ENCODE measurements at places on chromosomes 2 and 18.

- DNase-seq: no peak
These were observed 62.1 kb upstream of the NPAS2 start for GRCh38 chr2:100757621-100758394.

- DNase-seq: no peak
These were observed 98.1 kb downstream of the SP3 start for GRCh38 chr2:173866874-173867618.

GRCh38 chr18:63617915-63618234 is 26.2 kb downstream of the SERPINB4 start:
- no peak for DNase-seq

- DNase-seq: no peak
These were observed 157.6 kb downstream of the FAM210A start for GRCh38 chr18:13568443-13569392.

- no peak for DNase-seq
These were observed 22.0 kb downstream of the STARD6 start for GRCh38 chr18:54335638-54336173.

GRCh38 chr2:236241181-236242056 is 22.8 kb downstream of the ASB18 start:
- DNase-seq: no peak

- no peak for DNase-seq
These were observed 160.7 kb upstream of the CNTNAP5 start for GRCh38 chr2:123864416-123864815.

DNA sequence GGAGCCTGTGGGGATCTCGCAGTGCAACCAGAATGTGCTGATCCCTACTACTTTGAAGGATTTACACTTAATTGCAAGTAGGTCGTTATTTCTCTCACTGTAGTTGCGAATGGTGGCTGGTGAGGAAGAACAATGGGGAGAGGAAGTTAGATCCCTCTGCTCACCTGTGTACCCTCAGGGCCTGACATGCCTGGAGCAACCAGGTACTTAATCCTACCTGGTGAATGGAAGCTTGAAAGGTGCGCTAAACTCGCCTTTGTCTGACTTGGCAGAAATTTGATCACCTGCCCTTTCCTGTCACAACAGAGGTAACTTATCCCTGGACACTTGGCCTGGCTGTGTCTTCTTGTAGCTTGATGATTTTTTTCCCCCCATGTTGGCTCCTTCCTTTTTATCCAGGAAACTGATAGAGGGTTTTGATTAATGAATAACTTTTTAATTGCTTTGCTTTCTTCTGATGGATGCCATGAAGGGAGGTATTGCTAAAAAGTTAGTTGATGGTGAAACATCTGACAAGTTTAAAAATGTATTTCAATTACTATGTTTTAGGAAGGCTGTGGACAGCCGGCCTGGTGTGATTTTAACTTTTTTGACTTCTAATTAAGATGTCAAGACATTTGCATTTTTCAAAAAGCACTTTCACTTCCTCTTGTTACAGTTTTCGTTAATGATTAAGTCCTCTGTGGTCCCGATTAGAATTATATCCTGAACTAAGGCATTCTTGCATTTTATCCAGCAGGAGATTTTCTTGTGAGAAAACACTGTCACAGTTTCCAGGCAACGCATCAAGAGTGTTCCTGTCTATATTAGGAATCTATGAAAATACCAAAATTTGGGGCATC is 9.2 kb downstream of the SGPP2 start:
- DNase-seq: no peak

GRCh38 chr2:191109888-191110287 is 40.9 kb downstream of the STAT4 start:
- no peak for DNase-seq

- no peak for DNase-seq
These were observed 84.6 kb upstream of the RFX8 start for GRCh38 chr2:101559551-101559950.

- DNase-seq: no peak
These were observed 98.6 kb downstream of the SLC4A10 start for GRCh38 chr2:161722547-161723503.

- no peak for DNase-seq
These were observed 7.1 kb downstream of the KCNE4 start for GRCh38 chr2:223058952-223059716.

- no peak for DNase-seq
These were observed 718.2 kb upstream of the SOX11 start for GRCh38 chr2:4973973-4974372.

DNA sequence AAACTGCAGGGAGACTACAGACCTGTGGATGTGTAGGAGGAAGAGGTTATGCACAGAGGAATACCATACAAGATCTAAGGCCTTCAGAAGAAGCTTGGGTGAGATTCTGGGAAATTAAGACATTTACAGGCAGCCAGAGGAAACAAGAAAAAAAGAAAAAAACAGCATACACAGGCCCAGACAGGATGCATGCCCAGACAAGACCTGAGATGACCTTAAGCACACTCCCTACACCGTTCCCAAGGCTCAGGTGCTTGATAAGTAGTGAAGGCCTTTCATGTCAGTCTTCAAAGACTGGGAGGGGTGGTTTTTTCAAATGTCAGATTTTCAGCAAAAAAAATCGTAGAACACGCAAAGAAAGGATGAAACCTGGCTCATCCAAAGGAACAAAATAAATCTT is 83.0 kb downstream of the CCDC138 start:
- DNase-seq: no peak

GRCh38 chr2:44191739-44192138 is 23.1 kb downstream of the PPM1B start:
- DNase-seq: no peak

DNA sequence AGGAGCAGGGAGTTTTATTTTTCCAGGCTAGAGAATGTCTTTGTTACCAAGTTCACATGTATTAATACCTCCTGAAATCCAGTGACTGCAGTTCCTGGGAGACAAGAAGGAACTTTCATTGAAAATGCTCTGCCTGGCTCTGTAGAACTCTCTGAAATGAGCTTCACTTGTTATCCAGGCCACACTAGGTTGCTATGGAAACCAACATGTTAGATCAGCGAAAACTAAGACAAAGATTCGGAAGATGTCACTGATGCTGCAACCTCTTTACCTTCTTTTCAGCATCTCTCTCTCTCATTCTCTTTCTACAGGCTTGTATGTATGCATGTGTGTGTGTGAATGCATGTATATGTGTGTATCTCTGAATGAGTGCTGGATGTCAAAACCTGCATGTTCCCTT is 218.5 kb downstream of the TRIB2 start:
- DNase-seq: no peak

DNA sequence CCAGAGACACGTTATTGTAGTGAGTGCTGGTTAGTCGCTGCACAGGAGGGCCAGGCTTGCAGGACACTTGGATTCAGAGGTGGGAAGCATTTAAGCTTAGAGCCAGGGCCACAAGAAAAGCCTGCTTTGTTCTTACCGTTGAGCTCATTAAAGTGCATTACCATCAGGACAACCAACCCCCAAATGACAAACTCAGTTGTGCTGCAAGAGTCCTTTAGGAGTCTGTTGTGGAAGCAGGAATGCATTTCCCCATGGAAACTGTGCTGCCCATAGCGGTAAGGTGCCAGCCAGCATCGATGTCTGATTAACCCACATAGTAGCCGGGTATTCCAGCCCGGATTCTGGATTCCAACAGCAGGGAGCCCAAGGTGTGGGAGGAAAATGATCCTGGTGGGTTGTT is 23.4 kb upstream of the REEP1 start:
- no peak for DNase-seq

GRCh38 chr2:21381421-21381820 is 257.7 kb downstream of the TDRD15 start:
- no peak for DNase-seq

DNA sequence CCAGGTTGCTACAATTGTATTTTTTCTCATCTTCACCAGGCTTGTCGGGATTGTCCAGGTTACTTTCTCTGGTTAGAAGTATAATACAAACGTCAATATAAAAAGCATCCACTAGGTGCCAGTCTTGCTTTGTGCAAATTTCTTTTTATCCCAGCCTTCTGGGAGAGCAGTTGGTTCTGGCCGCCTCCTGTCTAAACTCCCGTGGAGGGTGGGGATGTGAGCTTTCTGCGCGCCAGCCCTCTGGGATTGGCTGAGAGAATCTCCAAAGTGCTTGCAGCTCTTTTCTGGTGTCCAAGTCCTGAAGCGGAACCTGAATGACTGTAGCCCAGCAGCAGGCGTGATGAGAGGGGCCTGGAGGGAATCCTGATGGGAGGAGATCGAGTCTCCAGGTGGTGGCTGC is 22.4 kb upstream of the TOGARAM2 start:
- no peak for DNase-seq

GRCh38 chr2:17303054-17303453 is 215.2 kb downstream of the RAD51AP2 start:
- DNase-seq: no peak

DNA sequence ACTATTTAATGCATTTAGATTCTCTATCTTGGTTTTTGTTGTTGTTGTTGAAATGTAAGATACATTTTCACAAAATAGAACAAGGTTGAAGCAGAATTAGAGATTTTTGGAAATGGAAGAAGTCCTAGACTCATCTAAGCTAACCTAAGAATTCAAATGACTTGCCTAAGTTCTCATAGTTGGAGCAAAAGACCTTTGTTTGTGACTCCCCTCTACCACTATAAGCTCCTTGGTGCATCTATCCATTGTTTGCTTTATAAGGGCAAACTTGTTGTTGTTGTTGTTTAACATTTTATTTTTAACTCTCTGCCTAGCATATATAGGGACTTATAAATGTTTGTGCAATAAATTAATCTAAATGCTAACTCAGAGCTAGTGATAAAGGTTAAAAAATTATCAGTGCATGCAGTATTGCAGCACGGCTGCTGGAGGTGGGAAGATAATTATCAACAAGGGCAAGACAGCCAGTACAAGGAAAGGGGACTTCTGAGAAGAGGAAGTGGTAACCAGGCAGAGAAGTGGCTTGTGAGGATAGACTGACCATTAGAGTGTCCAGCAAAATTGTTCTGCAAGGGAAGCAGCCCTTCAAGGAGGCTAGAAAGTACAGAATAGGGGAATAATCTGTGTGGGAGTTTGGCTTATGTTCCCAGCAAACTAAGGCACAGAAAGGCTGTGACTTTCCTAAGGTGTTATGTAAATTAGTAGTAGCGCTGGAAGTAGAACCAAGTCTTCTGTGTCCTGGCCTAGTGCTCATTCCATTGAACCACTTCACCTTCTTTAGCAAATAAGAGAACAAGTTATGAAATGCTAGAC is 38.1 kb upstream of the ACYP2 start:
- no peak for DNase-seq

DNA sequence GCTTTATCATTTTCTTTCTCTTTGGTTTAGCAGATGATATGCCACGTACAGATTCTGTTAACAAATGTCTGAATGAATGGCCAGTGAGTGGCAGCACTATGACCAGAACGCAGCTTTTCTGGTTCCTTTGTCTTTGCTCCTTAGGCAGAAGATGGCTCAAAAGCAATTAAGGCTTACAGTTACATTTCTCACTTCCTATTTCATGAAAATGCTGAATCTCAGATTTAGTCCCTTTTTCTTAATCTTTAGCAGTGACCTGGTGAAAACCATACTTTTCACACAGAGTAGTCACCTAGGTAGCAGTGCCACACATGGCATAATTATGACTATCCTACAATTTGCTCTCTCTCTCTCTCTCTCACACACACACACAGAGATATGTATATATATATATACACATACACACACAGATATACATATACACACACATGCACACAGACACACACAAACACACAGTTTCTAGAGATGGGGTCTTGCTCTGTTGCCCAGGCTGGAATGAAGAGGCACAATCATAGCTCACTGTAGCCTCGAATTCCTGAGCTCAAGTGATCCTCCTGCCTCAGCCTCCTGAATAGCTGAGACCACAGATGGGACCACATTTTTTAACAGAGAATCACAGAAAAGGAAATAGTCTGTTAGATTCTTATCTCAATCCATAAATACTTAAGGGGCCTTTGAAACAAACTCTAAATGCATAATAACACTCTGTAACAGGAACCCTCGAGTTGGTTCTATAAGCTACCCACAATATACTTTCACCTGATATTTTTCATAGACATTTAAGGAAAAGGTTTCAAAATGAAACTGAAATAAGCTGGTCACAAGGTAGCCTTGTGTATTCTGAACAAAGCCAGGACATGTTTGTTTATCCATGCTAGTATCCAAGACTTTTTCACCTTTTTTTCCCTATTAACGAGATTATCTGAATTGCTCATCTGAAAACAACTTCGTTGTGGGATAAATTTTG is 11.6 kb downstream of the PDE6D start:
- no peak for DNase-seq

- no peak for DNase-seq
These were observed 12.5 kb upstream of the ITGA4 start for GRCh38 chr2:181444654-181445053.

GRCh38 chr18:59546188-59546587 is 151.0 kb downstream of the CCBE1 start:
- DNase-seq: no peak

DNA sequence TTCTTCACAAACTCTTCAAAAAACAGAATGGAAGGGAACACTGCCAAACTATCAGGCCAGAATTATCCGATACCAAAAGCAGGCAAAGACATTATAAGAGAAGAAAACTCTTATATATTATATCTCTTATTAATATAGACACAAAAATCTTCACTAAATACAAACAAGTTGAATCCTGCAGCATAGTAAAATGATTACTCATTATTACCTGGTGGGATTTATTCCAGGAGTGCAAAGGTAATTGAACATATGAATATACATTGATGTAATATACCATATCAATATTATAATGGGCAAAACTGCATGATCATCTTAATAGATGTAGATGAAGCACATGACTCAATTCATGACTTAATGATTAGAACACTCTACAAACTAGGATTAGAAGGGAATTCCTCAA is 25.1 kb downstream of the ABCB11 start:
- DNase-seq: no peak

- no peak for DNase-seq
These were observed 347.6 kb downstream of the CTNNA2 start for GRCh38 chr2:79860228-79861058.

GRCh38 chr2:161371869-161372268 is 44.2 kb upstream of the TBR1 start:
- no peak for DNase-seq

DNA sequence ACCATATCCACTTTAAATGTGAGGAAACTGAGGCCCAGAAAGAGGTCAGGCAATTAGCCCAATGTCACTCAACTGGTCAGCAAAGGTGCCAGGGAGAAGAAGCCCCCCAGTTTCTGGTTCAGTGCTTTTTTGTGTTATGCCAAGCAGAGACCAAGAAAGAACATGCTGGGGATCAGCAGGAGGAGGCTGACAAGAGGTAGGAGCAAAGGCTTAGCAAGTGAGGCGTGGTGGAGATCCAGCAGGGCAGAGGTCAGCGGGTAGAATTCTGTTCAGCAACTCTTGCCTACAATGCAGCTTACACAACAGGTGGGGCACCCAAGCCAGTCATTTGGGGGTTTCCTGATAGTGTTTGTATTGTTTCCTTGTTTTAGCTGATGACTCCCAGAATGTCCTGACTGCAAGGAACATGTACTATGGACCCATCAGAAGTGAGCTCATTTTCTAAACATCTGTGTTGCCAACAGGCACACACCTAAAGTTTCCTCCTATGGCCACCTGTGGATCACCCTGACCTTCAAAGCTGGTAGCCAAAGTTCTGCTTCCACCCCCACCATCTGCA is 28.2 kb downstream of the LPIN2 start:
- no peak for DNase-seq
